Urinary bladder (tissue), 4 donors: ENCODE measurements at places on chromosomes 6 and 20. TPM values are rescaled to one million over a fixed set of nuclear protein-coding genes. Genes with fewer than 3 reads are reported as not detected.

Gene HS3ST5
- 1.1 TPM for polyA plus RNA-seq

DNA sequence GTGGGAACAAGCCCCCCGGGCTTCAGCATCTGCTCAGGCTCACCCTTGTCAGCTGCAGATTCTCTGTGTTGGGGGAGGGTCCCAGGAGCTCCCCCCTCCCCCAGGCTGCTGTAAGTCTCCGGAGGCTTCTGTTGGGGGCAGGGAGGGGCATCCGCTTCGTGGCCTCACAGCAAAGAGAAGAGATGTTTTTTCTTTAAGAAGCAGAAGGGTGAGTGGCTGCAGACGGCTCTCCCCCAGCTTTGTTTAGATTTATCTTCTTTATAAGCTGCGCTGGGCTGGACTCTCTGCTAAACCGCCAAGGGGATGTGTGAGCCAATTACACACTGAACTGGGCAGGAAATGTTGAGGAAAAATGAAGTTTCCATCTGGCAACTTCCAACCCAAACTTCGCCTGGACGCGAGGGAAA lies 48.7 kb upstream of the GATA5 start:
- peak; percentile 59 for DNase-seq

- no peak for DNase-seq
Measured at GRCh38 chr20:22771706-22772105, 187.3 kb upstream of the FOXA2 start.

- DNase-seq = no peak
Measured at GRCh38 chr20:7195704-7196103, 428.2 kb downstream of the BMP2 start.

DNA sequence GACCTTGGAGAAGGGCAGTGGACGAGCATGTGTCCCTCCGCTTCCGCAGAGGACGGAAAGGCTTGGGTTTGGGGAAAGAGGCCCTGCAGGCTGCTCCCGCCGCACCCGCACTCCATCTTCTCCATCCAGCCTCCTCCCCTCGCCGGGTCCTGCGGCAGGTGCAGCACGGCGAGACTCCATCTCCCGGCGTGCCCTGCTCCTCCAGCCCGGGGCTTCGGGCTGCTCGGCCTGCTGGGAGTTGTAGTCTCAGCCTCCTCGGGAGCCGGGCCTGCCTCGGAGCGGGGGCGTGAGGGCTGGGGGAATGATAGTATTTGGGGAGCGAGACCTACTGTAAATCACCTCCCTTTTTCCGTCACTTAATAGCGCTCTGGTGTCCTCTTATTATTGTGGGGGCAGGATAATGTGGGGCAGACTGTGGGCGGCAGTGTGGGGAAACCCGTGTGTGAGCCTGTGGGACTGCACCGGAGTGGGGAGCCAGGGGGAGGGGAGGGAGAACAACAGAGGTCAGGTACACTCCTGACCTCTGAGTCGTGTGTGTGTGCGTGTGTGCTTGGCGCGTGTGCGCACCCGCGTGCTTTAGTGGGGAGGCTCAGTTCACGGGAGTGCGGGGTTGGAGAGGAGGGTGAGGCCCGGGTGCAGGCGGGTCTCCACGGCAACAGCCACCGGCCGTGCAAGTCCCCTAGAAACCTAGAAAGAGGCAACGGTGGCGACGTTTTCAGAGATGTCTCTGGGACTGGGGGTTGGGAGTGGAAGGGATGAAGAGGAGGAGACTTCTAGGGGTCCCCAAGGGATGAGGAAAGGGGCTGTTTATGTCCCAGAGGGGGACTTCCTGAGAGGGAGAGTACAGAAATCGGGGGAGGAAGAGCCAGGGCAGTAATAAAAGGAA lies 4.1 kb downstream of the TTBK1 start:
- no peak for DNase-seq

Gene HTR1E
- not detected for polyA plus RNA-seq

DNA sequence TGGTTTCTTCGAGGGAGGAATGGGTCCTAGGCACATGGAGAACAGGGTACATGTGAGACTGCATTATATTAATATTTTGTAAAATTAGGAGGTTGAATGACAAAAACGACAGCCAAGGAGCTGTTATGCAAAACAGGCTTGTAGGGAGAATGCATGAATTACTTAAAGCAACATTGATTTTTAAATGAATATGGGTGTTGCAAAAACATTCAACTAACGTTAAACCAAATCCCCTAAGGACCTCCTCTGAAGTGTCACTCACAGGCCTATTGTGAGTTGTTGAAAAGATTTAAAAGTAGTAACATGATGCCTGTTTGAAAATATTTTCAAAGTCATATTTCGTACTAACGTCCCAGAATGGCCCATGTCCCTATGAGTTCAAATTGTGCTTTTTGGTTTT lies 21.9 kb downstream of the FBXL4 start:
- no peak for DNase-seq

DNA sequence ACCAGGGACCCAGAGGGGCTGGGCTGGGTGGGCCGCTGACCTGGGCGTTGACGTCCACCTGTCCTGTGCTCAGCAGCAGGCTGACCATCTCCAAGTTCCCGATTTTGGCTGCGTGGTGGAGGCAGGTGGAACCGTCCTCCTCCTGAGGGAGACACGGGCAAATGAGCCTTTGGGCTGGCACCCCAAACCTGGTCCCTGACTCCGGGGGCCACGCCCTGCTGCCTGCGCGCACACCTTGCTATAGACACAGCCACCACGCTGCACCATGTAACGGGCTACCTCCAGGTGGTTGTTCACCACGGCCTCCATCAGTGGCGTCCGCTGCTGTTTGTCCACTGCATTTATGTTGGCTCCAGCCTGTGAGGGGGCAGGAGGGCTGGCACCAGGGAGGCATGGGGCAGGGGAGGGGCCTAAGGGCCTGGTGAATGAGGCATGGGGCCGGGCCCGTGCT lies 7.8 kb upstream of the SLC44A4 start:
- no peak for DNase-seq

DNA sequence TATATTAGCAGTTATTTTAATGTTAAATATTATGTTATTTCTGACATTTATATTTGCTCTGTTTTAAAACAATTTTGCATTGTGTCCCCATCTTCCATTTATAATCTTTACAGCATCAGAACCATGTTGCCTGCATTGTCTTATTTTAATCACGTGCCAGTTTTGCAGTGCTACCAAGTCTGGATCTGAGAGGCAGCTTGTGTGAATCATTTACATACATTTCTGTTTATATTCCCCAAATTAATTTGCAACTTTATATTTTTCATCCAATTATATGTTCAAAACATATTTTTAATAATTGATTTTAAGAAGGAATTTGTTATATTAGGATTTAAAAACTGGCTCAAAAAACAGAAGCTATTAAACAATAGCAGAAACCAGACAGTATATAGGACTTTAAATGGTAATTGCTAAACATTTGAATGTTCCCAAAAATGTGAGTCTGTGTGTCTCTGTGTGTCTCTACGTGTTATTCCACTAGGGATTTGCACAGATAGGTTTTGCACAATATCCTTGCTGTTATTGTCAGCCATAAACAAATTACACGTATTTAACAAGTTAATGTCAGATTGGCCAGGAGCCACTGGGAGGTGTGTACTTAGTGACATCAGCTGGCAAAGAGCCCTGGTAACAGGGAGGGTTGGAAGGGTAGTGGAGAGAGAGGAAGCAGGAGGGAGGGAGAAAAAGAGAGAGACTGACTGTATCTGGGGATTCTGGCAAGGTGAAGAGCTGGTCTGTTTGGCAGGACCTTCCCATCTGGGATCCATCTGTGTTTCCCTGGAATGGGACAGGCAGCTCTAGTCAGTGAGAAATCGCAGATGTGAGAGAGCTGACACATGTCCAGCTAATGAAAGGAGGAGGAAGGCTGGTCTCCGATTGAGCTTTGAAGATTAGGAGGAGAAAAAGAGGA lies 72.1 kb downstream of the CBFA2T2 start:
- DNase-seq = peak; percentile 76

DNA sequence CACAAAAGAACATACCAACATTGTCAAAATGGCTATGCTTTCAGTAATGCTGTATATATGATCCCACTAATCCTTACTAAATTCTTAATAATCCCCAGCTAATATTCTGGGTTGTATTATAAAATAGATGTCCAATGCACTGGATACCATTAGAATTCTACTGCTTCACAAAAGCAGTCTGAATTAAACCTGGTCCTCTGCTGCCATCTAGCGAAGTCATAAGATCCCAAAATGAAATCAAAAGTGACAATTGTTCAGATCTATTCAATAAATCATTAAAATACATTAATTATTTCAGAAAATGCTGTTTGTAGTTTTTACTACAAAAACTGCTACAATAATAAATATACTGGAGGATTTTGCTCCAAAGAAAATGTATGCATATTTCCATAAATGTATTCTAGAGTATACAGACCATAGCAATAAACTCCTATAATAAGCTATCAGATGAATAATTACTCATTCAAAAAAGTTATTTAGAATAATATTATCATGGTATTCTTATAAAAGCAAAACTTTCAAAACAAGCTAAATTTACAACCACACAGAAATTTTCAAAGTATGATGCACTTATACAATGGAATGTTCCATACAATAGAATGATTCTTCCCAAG lies 92.6 kb downstream of the RNGTT start:
- DNase-seq = peak; percentile 49

Gene LTA
- 0.06 TPM for polyA plus RNA-seq

DNA sequence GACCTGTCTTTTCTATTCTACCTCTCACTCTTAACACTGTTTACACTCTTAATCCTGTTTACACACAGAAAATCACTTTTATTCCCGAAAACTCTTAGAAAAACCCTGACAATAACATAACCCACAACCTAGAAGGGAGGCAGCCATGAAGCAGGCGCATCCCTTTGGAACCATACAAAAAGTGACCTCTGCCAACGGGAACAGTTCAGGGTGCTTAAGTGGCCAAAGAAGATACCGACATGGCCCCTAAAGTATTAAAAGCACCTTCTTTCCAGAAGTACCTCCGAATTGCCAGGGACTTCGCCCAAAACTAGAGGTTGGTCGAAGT lies 490 bp downstream of the MMUT start:
- DNase-seq = no peak

GRCh38 chr6:158818581-158819212 lies 471 bp downstream of the EZR start:
- no peak for DNase-seq

GRCh38 chr6:53500095-53500494 lies 44.8 kb downstream of the GCLC start:
- no peak for DNase-seq

Gene POU5F1
- polyA plus RNA-seq = 4.4 TPM

- DNase-seq = no peak
Measured at GRCh38 chr20:3177746-3178485, 4.6 kb upstream of the LZTS3 start.

DNA sequence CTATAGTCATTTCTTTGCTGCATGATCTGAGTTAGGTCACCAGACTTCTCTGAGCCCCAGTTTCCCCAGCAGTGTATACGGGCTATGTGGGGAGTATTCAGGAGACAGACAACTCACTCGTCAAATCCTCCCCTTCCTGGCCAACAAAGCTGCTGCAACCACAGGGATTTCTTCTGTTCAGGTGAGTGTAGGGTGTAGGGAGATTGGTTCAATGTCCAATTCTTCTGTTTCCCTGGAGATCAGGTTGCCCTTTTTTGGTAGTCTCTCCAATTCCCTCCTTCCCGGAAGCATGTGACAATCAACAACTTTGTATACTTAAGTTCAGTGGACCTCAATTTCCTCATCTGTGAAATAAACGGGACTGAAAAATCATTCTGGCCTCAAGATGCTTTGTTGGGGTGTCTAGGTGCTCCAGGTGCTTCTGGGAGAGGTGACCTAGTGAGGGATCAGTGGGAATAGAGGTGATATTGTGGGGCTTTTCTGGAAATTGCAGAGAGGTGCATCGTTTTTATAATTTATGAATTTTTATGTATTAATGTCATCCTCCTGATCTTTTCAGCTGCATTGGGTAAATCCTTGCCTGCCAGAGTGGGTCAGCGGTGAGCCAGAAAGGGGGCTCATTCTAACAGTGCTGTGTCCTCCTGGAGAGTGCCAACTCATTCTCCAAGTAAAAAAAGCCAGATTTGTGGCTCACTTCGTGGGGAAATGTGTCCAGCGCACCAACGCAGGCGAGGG lies 594 bp upstream of the CDKN1A start:
- no peak for DNase-seq

Gene FRMD1
- 0.03 TPM for polyA plus RNA-seq

GRCh38 chr6:34243131-34243771 lies 5.6 kb downstream of the SMIM29 start:
- no peak for DNase-seq

Gene MYB
- 0.18 TPM for polyA plus RNA-seq

DNA sequence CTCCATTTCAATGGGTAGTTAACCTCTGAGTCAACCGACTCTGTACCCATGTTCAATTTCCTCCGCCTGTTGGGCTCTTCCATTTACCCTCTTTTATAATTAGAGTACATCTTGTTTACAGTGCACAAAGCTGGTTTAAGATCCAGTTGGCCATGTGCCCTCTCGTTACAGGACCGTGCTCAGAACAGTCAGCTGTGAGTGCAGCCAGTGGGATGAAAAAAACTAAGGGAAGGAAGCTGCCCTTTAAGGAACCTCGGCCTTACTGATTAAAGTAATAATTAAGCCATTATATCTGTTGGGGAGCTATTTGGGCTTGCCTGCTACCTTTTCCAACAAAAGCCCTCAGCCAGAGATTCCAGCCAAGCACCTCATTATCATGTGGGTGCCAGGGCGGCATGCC lies 68.8 kb downstream of the TMEM170B start:
- DNase-seq = no peak

DNA sequence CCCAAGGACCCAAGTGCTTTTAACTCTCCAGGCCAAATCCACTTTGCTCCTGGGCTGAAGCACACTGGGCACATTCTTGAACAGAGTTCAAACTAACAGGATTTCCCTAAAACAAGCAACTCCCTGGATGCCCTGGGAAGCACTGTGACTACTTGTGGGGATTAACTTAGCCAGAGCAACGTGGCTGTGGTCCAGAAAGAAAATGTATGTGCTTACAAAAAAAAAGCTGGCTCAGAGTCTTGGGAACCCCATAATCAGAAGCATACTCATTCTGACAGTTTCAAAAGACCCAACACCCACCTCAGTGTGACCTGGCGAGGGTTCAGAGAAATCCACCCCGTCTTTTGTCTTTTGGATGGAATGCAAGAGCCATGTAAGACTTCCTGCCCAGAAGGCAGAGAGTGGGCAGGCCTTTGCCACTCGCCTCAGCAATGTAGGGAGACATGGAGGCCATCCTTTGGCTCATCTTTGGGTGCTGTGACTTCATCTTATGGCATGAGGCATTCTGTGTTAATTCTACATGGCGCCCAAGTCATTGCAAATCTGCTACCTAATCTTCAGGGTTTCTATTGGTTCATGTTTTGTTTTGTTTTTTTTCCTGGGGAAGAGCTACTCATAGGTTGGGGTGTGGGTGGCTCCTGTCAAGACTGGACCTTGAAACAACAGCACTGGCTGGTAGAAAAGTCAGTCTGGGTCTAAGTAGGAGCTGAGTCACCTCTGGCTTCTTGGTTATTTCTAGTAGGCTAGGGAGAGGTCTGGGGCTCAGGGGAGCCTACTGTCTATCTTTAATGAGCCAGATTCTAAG lies 248.6 kb upstream of the SUPT3H start:
- no peak for DNase-seq
